ENCODE measurements at places on chromosomes 4 and X.

GRCh38 chrX:72100824-72101351, 30.8 kb downstream of the RTL5 start:
- DNase-seq: no peak

DNA sequence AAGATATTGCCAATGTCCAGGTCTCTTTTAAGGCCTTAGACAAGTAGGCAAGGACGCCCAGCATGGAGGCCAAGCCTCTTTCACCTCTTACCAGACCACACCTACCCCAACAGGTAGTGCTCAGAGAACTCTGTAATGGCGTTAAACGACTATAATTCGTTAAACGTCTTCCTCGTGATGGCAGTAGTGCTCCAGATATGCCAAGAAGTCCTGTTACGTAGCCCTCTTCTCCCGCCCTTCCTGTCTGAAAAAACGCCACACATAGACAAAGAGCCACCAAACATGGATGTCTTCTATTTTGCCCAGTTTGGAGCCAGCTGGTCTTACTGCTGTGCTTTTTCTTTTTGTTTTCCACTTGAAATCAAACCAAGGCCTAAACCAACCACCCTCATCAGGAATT, 190.7 kb downstream of the OR13H1 start:
- DNase-seq: no peak

GRCh38 chrX:120377715-120378114, 15.8 kb downstream of the ATP1B4 start:
- DNase-seq: no peak

DNA sequence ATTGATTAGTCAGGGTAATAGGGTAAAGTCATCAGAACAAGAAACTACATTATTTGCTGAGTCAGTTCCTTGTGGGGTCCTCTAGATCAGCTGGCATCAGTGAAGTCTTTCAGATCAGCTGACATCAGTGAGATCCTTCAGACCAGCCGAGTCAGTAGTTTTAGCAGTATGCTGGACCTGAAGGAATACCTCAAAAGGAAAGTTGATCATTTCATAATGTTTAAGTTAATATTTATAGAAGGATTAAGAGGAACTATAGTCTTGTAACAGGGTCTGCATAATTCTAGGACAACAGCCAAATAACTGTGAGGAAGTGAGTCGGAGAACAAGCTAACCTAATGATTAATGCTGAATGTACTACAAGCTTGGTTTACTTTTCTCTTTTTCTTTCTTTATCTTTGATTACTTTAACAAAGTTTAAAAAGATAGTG, 958 bp upstream of the UGT2B7 start:
- DNase-seq: peak; percentile 97

- no peak for DNase-seq
These were observed 69.8 kb downstream of the GPR101 start for GRCh38 chrX:136963973-136964372.

DNA sequence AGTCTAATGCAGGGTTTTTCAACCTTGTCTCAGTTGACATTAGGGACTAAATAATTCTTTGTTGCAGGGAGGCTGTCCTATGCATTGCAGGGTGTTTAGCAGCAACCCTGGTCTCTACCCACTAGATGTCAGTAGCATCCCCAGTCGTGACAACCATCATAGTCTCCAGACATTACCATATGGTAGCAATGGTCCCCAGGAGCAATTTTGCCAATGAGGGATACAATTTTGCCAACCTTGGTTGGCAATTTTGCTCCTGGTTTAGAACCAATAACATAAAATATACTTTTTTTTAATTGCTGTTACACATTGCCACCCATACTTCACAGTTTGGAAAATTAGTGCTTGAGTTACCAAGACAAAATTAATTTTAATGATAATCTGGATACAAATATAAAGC, 6.0 kb downstream of the EREG start:
- DNase-seq: peak; percentile 66

DNA sequence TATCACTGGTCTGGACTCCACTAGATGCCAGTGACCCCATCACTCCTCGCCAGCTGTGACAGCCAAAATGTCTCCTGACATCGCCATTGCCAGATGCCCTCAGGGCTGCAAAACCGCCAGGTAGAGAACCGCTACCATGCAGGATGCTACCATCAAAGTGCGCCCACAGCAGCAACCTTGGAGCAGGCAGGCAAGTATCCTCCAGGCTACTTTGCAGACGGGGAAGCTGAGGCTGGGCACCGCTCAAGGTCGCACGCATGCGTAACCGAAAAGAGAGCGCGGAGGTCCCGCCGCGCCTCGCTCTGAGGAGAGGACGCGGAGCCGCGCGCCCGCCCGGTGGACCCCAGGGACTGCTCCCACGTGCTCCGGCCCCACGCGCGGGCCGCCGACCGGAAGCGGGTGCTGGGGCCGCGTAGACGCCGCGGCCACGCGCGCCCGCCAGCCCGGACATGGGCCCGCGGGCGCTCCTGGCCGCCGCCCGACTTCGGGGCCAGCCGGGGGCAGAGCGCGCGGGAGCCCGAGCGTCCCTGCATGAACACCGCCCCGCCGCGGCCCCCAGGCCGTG, at the start of gene STS:
STS (plus strand) TSS at position 300 of the 565 bp plus-strand sequence. CDS start 105,488 bp downstream, outside the sequence.
- DNase-seq: no peak

DNA sequence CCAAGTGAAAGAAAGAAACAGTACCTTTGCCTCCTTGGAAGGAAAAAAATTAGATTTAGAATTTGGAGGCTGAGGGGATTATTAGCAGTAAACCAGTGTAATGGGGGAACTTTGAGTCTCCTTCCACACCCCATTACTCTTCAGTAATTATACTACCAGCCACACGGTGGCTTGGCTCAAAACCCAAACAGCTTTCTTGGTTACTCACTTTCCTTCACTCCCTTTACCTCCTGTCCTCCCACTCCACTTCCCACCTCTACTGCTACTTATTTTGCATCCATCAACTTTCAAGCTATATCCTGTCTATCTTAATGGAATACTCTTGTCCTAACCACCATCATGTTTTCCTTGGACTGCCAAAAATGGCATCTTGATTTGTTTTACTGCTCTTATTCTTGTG, 310.6 kb upstream of the AADAT start:
- DNase-seq: peak; percentile 41

- DNase-seq: no peak
These were observed 11.1 kb upstream of the SEC24D start for GRCh38 chr4:118846979-118847378.

- DNase-seq: no peak
These were observed 152.1 kb downstream of the FMR1NB start for GRCh38 chrX:148133105-148133725.

GRCh38 chrX:30875957-30876356, 13.1 kb downstream of the TAB3 start:
- peak; percentile 58 for DNase-seq

DNA sequence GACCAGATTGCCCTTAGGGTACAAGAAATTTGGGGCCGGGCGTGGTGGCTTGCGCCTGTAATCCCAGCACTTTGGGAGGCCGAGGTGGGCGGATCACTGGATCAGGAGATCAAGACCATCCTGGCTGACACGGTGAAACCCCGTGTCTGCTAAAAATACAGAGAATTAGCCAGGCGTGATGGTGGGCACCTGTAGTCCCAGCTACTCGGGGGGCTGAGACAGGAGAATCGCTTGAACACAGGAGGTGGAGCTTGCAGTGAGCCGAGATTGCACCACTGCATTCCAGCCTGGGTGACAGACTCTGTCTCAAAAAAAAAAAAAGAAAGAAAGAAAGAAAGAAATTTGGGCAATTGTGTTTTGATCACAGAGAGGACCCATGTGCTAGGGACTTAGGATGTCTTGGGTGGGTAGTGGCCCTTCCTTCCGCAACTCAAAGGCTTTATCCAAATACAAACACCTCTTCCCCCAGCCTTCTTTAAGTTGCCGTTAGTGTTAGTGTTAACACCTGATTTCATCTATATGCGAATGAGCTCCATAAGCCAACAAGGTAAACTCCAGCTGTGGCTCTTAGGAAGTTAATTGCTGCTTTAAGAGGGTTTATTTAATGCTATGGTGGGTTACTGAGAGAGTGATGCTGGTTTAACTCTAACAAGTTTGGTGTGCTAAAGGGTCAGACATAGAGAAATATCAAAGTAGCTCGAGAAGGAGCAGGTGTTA, 8.6 kb upstream of the CCDC110 start:
- DNase-seq: no peak

GRCh38 chr4:82905205-82905604, 4.7 kb downstream of the THAP9 start:
- DNase-seq: peak; percentile 71

GRCh38 chr4:145796346-145796745, 116.4 kb downstream of the C4orf51 start:
- DNase-seq: no peak

- DNase-seq: no peak
These were observed 213.4 kb upstream of the LNX1 start for GRCh38 chr4:53804719-53805118.

DNA sequence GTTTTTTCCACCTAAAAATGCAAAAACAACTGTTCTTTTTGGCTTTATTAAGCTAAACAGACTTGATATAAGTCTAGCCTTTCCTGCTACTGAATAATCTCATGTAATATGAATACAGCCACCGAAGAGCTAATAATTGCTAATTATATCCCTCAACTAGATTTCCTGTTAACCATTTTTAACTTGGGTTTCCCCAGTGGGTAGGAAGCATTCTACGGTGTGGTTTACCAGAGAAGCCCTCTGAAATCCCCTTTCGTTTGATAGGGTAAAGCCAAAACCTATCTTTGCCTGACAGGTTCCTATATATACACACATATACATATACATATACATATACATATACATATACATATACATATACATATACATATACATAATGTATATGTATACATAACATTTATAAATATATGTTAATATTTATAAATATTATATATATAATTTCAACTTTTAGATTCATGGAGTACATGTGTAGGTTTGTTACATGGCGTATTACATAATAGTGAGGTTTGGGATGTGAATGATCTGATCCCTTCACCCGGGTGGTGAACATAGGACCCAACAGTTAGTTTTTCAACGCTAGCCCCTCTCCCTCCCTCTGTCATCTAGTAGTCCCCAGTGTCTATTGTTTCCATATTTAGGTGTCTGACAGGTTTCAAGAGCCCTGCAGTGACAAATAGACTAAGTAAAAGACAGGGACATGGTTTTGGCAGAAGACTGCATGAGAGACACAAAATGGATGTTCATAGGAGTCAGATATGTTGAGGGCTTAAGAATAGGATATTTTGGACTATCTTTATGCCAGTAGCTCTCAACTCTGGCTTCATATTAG, 62.4 kb downstream of the ATXN3L start:
- DNase-seq: no peak

- no peak for DNase-seq
These were observed 148.3 kb downstream of the BANK1 start for GRCh38 chr4:101938836-101939235.

- peak; percentile 62 for DNase-seq
These were observed 28.1 kb upstream of the TXK start for GRCh38 chr4:48162162-48162561.

DNA sequence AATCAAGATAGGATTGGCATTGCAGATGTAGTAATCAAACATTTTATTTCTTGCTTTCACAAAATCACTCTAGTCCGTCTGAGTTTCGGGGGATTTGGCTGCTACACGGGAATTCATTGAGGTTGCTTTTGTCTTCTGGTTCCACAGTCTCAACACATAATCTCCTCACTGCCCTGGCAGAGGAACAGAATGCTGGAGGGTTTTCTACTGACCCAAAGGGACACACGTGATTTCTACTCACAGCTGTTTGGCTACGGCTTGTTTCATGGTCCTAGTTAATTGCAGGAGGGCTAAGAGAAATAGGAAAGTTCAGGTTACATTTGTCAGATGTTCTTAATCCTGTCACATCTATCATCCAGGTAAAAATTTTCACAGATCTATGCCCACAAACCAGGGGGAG, 1811.6 kb downstream of the ARAP2 start:
- no peak for DNase-seq

DNA sequence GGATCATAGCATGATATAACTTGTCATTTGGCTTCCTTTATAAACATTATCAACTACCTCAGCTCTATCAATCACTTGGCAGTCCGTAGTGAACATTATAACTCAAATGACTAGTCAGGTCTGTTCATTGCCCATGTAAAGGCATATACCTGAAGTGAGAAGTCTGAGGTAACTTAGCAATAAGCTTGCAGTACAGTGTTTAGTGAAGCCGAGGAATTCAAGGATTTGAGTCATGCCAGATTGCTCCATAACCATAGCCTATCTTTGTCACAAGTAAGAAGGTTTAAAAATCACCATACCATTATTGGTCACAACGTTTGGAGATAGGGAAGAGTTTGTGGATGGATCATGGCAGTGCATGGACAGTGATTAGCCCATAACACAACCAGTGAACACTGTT, 41.6 kb downstream of the AR start:
- DNase-seq: no peak

GRCh38 chr4:85780664-85781063, 305.7 kb downstream of the ARHGAP24 start:
- peak; percentile 11 for DNase-seq
